Fibroblast of the aortic adventitia (primary cell): ENCODE measurements at places on chromosomes 16 and 17.

- peak; percentile 38 for DNase-seq
These were observed 162.4 kb upstream of the FAM20A start for GRCh38 chr17:68763562-68763961.

GRCh38 chr17:34220045-34220751 is 34.9 kb upstream of the CCL2 start:
- no peak for DNase-seq

DNA sequence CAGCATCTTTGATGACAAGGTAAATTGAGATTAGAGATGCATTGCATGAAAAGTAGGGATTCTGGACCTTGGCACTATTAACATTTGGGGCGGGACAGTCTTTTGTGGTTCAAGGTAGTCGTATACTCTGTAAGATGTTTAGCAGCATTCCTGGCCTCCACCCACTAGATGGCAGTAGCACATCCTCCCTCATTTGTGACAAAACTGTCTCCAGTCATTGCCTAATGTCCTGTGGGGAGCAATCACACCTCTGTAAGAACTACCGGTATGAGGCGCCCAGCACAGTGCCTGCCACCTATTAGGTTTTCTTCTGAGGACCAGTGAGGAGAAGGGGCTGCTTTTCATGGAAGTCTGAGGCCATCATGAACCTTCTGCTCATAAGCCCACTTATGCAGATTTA is 180.8 kb downstream of the RBFOX1 start:
- no peak for DNase-seq

GRCh38 chr17:8163978-8164814 is 1.4 kb upstream of the VAMP2 start:
- peak; percentile 22 for DNase-seq

DNA sequence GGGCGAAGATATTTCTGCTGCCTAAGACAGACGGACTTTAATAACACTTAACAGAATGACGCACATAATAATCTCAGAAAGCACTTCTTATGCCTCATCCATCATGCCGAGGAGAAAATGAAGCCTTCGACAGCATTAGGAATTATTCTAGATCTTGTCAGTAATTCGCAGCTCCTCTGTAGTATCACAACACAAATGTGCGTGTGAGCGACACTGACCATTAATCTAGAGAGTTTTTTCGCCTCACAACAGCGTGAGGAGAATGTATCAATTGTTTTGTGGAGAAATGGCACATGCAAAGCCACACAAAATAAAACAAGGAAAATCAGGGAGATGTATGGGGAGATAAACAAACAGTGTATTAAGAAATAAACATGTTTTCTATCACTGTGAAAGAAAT is 410.2 kb upstream of the PSMD7 start:
- DNase-seq, result no peak

DNA sequence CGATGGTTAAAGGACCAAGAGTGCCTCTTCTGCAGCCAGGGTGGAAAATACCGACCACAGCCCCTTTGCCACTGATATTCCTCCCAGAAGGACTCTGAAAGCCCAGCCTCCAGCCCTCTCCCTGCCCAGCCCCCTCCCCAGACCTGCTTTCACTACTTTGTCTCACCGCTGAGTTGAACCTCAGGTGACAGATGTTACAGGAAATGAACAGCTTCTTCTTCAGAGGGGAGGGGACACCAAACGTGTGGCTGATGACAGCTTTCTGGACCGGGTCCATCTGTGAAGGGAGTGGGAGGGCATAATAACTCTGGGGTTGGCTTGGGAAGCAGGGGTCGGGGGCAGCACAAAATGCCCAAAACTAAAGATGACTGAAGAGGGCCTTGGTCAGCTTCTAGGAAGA is 14.2 kb downstream of the NKIRAS2 start:
- no peak for DNase-seq

DNA sequence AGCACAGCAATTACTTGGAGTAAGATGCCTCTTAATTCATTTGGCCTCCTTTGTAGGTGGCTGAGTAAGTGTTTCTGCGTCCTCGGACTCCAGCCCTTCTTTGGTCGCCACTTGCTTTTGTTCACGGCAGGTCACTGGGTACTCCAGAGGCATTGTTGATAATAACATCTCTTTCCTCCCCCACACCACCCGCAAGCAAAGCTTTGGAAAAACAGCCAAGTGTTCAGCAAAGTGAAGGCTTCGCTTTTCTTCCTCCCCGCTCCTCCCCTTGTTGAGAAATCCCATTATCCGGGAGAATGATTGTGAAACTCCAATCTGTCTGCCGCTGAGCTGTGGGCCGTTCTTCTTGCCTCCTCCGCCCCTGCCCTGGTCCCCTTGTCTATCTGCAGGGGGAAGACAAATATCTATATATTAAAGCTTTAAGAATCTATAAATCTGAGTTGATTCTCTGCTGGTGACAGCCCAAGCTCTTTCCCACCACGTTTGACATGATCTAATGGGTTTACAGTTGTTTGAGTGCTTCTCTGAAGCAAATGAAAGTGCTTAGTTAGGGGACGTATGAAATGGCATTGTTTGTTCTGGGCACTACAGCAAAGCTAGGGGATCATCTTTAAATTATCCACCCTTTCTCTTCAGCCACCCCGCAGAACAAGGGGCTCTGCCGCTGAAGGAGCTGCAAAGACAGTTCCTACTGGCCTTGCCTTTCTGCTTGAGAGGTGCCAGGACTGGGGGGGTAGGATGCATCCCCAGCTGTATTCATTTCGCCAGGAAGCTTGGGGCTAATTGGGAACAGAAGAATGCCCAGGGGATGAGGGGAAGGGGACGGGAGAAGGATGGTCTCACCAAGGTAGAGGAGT is 167.1 kb downstream of the CCDC182 start:
- DNase-seq, result peak; percentile 74

GRCh38 chr17:34673516-34673915 is 94.1 kb downstream of the TMEM132E start:
- DNase-seq, result no peak

DNA sequence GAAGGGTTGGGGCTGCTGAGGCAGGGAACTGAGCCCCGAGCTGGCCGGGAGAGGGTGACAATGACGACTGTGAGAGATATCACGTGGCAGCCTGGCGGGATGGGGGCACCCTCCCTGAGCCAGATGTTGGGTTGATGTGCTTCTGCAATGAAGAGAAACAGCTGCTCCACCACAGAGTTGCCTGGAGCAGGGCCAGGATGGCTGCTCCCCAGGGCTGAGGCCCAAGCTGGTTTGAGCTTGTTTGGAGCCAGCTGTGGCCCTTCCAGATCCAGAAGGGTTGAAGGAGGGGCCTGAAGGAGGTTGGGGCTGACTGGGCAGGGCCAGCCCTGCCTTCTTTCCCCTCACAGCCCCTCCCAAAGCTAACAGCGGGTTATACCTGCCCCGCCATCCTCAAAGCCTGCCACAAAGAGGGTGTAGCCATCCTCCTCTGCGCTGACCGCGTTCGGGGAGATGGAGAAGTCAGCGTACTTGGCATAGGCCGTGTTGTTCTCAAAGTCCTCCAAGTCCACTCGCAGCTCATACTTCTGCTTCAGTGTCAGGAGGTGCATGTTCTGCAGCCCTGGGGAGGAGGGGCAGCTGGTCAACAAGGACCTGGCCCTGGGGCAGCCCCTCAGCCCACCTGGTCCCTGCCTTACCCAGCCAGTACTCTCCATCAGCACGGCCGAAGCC is 2.1 kb downstream of the MFAP4 start:
- DNase-seq, result peak; percentile 98

GRCh38 chr16:79928142-79928873 is 327.8 kb upstream of the MAF start:
- DNase-seq, result no peak
